ENCODE measurements at places on chromosomes 13 and 19.

DNA sequence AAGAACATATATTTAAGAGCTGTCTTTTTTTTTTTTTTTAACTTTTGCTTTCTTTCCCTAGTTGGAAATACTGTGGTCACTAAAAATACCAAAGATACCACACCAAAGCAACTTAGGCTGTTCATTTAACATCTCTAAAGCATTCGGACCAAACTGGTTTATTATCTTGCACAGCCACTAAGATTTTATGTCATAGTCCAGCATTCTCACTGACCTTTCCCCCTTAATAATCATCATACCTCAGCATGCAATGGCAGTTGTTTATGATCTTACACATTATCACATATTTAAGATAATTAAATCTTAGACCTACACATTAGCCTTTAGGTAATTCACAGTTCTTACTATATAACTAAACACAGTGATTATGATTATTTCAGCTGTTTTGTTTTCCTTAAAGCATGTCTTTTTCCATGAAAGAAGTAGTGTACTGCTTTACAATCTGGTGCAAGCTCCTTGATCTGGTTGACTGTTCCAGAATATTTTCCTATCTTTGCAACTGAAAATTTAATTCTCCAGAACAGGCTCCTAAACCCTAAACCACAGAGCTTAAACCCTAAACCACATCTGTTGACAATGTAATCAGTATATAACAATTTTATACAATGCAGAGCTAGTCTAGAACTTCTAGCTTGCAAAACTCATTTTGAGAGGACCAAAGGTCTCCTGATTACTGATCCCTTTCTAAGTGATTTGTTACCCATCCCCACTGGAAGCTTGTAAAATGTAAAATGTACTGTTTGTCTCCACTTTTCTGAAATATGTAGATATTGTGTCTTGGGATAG is 74.2 kb downstream of the CDK8 start:
- DNase-seq: no peak

DNA sequence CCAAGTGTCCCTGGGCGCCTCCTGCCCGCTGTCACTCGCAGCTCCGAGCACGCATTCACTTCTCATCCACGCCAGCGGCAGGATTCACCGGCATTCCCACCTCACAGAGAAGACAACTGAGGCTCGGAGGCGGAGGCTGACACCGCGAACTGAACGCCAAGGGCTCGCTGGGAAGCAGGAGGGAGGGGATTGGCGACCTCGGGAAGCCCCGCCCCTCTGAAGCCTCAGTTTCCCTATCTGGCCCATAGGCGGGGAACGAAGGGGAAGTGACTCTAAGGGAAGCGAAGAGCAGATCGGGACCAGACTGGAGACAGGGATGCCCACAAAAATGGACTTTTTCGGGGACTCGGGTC is 256 bp downstream of the MICOS13 start:
- peak; percentile 85 for DNase-seq

GRCh38 chr13:23433171-23434153 is at the start of gene SACS:
Gene SACS, minus strand, starts transcription at chr13:23433702. Its CDS starts 22,463 bp downstream, at chr13:23411239.
- DNase-seq: peak; percentile 59

DNA sequence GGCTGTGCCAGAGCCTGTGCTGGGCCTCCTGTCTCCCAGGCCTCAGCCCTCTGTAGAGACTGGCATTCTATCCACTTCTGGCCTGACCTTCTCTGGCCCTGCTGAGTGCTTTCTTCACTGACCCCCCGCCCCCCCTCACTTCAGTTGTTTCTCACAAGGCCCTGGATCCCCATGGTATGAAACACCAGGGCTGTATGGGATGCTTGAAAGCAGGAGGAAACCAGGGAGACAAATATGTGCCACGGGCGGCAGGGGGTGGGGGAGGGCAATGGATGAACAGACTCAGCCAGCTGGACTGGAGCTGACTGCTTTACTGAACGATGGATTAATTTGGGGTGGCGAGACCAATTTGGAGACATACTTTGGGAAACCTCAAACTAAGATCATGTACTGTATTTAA is 14.0 kb downstream of the IRGC start:
- DNase-seq: no peak

GRCh38 chr13:48568370-48569103 is 35.7 kb upstream of the RCBTB2 start:
- DNase-seq: no peak

- DNase-seq: peak; percentile 70
These were observed 12.4 kb downstream of the PRKD2 start for GRCh38 chr19:46704379-46705076.

GRCh38 chr13:29936051-29936813 is 85.8 kb upstream of the UBL3 start:
- no peak for DNase-seq

GRCh38 chr19:46390866-46391265 is 22.5 kb downstream of the CCDC8 start:
- peak; percentile 19 for DNase-seq

- DNase-seq: no peak
These were observed 33.2 kb upstream of the CEACAM8 start for GRCh38 chr19:42627916-42628315.

Measured in right cardiac atrium (tissue), 5 donors.